Activated T-cell treated with anti-CD3 and anti-CD28 coated beads for 1 hour (primary cell): ENCODE measurements at places on chromosomes 1 and 21.

DNA sequence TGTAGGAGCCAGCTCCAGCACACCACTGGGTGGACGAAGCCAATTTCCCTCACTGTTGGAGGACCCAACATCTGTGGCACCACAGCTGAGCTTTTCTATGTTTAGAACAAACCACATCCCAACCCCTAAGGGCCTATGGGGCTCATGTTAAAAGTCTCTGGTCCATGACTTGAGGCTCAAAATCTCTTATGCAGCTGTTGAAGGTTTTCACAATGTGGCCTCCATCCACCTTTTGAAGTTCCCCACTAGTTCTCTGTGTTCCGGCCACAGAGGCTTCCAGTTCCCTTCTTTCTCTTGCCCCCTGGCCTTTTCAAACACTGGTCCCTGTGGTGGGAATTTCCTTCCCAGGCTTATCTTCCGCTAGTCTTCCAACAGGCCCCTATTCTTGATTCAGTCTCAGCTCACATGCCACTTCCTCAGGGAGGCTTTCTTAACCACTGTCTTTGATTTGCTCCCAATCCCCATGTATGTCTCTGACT lies 3.9 kb upstream of the IFNLR1 start:
- DNase-seq, result no peak

DNA sequence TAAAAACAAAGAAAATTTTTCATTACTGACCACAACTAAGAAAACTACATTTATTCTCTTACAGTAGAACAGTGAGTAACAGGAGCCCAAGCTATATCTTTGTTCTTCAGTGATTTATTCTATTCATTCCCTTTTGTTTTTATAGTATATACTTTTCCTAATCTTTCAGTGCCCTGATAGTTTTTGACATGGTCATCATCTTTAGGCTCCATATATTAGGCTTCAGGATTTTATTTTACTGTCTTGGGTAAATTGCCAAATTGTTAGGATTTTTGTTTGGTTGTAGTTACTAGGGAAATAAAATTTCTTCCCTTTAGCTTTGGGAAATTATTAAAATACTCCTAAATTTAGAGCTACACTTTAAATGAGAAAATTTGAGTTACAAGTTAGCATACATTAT lies 10.3 kb downstream of the FBXO28 start:
- DNase-seq, result no peak

GRCh38 chr1:191760016-191760415 lies 398.2 kb upstream of the RGS18 start:
- DNase-seq, result no peak

DNA sequence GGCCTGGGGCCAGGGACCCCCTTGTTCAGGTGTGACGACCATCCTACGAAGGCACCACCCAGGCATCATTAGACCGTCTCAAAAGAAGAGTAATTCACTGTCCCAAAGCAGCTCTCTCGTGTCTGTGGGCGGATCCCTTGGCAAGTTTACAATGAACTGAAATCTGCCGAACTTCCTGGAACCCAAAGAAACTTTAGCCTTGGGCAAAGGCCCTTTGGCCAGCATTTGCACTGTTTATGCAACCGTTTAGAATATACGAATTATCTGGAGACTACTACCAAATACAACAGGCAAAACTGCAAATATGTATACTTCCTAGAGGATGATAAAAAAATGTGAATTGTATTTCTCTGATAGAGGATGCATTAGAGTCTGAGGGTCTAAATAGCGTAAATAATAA lies 1.4 kb upstream of the SOD1 start:
- DNase-seq, result no peak

- DNase-seq, result peak; percentile 73
Measured at GRCh38 chr1:40315239-40315794, 1.8 kb downstream of the COL9A2 start.

DNA sequence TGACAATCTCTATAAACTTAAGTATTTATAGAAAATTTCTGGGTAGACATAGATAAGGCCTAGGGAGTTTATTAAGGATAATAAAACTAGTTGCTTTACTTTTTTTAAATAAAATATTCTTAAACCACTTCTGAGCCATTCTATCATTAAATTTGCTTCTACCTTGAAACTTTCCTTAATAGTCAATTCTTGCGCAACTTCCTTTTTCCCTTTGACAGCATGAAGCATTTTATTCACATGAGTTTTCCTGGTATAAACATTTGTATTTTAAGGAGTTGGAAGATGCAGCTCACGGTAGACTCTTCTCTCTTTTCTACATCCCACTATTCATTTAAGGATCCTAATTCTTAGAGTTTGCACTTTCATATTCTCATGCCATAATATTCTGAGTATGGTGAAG lies 75.8 kb upstream of the DPH5 start:
- no peak for DNase-seq

- DNase-seq, result no peak
Measured at GRCh38 chr1:211741116-211741515, 65.7 kb upstream of the NEK2 start.

- no peak for DNase-seq
Measured at GRCh38 chr1:25033828-25034705, 104.0 kb upstream of the RUNX3 start.

DNA sequence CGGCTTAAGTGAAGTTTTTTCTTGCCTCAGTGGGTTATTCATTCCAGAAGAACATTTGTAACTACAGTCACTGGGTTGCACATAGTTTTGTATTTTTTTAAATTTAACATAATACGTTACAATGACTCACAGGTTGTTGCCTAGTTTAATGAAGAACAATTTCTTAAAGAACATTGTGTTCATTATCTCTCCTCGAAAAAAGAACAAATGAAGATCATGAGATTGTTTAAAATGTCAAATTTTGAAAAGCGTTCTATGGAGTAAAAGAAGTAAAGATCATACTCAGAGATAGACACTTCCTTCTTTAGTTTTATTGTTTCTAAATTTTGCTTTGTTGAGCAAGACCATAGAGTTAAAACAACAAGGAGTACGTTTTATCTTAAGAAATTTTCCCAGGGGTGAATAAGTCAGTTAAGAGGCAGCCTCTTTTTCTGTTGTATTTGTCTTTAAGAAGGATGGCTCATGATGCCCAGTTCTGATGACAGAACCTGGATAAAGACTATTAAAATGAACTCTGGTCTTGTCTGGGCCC lies 10.5 kb upstream of the SLAMF1 start:
- DNase-seq, result no peak

GRCh38 chr1:235939480-235939775 lies 72.7 kb upstream of the LYST start:
- no peak for DNase-seq

DNA sequence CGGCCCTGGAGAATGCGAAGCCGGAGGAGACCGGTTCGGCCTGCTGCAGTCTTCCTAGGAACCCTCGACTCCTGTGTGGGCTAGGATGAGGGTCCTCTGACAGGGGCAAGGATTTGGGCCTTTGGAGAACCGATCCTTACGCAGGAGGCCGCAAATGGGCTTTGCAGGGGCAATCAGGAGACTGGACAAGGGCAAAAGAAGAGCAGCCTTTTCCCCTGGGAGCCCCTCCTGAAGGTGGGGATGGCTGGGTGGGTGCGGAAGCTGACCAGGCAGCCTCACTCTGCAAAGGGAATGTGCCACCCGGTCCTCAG lies 111.7 kb downstream of the NAV1 start:
- DNase-seq, result no peak

DNA sequence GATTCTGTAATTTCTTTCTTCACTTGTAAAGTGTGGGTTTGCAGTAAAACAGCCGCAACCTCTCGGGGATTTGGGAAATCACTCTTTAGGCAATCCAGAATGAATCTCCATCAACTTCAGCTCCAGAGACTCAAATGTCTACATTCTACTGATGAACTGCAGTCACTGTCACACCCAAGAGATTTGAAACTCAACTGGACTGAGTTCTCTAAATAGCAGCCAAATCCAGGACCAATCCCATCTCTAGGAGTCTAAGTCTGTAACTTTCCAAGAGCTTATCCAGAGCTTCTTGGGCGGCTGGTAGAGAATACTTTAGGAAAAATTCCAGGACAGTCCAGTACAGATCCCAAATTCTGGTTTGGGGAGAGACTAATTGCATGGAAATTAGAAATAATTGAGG lies 62.9 kb downstream of the ADAMTS1 start:
- DNase-seq, result no peak

GRCh38 chr1:54981466-54981865 lies 1.0 kb downstream of the TMEM61 start:
- no peak for DNase-seq

GRCh38 chr21:41948078-41948895 lies 5.5 kb downstream of the C2CD2 start:
- DNase-seq, result no peak

DNA sequence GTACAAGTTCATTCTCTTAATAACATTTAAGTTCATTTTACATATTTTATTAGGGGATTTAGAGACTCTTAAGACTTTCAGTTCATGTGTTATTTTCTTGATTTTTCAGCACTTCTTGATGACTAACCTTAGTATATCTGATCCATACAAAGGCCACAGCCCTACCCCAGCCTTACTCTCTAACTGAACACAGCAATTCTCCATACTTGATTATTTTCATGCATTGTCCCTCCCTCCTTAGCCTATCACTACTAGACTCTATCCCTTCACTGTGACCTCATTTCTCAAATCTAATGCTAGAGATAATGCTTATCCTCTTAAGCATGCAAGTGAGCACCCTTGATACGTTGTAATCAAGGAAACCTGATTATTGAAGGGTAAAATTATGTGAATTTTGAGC lies 15.2 kb downstream of the PRKAA2 start:
- no peak for DNase-seq

GRCh38 chr1:47334765-47335435 lies 1.3 kb downstream of the CMPK1 start:
- DNase-seq, result no peak

- no peak for DNase-seq
Measured at GRCh38 chr1:152179566-152179965, 20.5 kb upstream of the RPTN start.

- no peak for DNase-seq
Measured at GRCh38 chr1:201827321-201828216, 1.4 kb upstream of the IPO9 start.

- no peak for DNase-seq
Measured at GRCh38 chr1:163381487-163382184, 59.9 kb downstream of the NUF2 start.

- DNase-seq, result no peak
Measured at GRCh38 chr1:75542818-75543570, 67.9 kb downstream of the SLC44A5 start.

GRCh38 chr1:66365635-66366034 lies 168.3 kb upstream of the SGIP1 start:
- no peak for DNase-seq

GRCh38 chr1:91830242-91831131 lies 55.5 kb downstream of the TGFBR3 start:
- no peak for DNase-seq

GRCh38 chr21:38819719-38820159 lies 14.0 kb downstream of the ETS2 start:
- no peak for DNase-seq

GRCh38 chr1:34330061-34330460 lies 153.4 kb downstream of the C1orf94 start:
- DNase-seq, result no peak

DNA sequence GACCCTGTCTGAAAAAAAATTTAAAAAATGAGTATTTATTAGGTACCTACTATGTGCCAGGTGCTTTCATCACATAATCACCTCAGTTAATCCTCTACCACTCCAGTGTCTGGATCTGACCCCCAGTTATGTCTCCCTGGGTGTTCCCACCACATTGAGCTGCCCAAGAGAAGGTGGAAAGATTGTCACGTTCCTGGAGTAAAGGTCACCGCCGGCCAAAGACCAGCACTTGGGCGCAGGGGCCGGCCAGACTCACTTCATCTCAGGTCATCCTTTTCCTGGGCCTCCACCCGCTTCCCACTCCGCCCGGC lies 714 bp downstream of the PYCR2 start:
- no peak for DNase-seq

GRCh38 chr1:115159958-115160357 lies 70.7 kb upstream of the TSPAN2 start:
- DNase-seq, result no peak

DNA sequence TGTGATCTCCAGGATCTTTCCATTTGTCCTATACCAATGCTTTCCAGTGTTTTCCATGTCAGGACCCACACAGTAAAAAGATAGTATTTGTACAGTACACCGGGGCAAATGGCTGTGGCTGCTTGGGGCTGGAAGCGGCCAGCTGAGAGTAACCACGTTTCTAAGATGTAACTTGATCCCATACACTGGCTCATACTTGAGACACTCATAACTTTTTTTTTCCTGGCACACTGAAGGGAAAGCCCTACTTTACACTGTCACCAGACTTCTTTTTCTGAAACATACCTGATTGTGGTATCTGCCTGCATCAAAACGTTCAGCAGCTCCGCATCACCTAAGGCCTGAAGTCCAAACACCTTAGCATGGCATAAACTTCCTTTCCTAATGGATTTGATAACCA lies 21.6 kb downstream of the VPS13D start:
- no peak for DNase-seq

- DNase-seq, result no peak
Measured at GRCh38 chr1:204456826-204457442, 37.7 kb downstream of the PIK3C2B start.

DNA sequence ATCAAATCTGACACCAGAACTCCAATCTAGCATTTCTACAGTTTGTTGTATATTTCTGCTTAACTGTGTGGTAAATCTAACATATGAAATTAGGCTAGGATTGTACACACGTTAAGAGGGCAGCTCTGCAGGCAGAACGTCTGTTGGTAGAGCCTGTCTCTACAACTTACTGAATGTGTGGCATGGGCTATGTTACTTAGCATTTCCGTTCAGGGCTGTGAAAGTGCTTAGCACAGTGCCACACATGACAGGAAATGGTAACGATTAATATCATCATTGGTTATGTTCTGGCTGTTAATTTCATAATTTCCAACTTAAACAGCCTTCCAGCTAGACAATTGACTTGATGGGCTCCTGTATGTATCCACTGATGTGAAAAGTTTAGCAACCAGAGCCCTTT lies 9.6 kb upstream of the C8B start:
- DNase-seq, result no peak

DNA sequence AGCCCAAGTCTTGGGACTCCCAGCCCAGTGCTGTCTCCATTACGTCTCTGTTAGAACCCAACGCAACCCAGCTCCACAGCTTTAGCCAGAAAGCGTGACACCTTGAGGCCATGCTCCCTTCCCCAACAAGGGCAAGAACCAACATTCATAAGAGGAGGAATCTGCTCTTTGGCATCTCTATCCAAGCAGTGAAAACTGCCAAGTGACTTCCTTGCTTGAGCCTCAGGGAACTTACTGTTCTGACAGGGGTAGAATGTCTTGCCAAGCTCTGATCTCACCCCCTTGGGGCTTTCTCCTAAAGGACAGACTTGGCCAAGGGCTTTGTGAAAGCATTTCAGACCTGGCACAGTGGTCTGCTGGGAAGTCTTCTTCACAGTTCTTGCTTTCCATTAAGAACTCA lies 56.6 kb downstream of the SYT6 start:
- DNase-seq, result no peak

DNA sequence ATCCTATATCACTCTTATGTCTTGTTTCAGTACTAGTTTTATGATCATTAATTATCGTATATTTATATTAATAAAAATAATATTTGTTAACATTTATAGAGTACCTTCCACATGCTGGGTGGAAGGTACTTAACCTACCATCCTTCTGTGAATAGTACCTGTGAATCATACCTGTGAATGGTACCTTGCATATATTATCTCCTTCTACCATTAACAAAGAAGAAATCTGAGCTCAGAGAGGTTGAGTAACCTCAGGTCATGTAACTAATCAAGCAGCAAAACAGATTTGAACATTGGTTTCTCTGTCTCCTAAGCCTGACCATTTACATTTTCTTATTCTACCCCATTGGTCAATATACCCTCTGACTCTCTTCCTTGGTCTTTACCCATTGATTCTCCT lies 174.4 kb upstream of the UBE2U start:
- no peak for DNase-seq

GRCh38 chr1:10771789-10772188 lies 24.7 kb downstream of the CASZ1 start:
- DNase-seq, result no peak
